Activated naive CD4-positive, alpha-beta T cell treated with Interleukin-2 at 50 U/mL for 16 hours (primary cell): ENCODE measurements at places on chromosomes 4 and X.

DNA sequence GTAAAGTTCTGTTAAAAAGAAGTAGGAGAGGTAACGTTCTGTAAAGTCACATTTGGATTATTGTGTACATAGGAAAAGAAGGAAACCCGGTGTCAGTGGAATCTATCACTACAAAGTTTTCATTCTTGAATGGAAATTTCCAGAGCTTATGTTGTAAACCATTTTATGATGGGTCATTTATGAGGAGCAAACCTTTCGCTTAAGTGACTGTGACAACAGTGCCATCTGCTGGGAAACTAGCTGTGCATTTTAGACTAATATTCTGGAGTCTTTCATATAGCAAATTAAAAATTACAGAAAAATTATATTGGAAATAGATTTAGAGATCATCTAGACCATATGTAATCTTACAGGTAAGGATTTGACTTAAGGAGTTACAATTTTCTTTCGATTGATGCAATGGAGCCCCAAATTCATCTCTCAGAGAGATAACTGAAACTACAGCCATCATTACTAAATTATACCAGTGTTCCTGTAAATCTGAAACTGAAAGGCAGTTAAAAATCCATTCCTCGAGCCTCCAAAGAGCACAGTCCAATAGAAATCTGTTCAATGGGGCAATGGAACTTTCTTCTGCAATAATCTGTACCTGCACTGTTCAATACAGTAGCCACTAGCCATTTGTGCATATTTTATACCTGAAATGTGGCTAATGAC lies 26.9 kb downstream of the ASB9 start:
- DNase-seq: peak; percentile 27

- DNase-seq: no peak
These were observed 15.0 kb upstream of the CT47A1 start for GRCh38 chrX:121000589-121000988.

DNA sequence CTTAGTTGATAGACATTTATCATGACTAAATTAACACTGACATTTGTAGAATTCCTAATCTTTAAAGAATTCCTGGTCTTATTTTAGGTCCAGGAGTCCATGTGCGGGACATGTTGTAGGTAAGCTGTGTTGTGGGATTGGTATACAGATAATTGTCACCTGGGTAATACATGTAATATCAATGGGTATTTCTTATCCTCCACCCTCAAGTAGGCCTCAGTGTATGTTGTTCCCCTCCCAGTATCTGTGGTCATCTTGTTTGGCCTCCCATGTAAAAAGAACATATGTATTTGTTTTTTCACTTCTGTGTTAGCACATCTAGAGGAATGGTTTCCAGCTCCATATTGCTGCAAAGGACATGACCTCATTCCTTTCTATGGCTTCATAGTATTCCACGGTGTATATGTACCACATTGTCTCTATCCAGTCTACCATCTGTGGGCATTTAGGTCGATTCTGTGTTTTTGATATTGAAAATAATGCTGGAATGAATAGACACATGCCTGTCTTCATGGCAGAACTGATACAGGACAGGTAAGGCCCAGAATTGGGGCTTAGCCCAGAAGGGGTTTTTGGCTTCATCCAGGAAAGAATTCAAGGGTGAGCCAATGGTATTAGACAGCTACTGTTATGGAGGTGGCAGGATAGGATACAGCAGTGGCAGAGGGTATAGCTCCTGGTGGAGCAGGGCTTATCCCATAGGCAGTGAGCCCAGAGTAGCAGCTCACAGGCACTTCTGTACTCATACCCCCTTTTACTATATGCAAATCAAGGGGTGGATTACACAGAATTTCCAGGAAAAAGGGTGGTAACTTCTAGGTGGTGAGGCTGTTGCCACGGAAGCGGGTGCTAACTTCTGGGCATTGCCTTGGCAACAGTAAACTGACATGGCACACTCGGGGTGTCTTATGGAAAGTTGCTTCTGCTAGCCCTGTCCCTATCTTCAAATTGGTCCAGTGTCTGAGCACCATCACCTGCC lies 66.1 kb upstream of the WDR1 start:
- DNase-seq: no peak

- no peak for DNase-seq
These were observed 28.7 kb downstream of the RAB28 start for GRCh38 chr4:13455411-13455810.

GRCh38 chr4:80026100-80026499 lies 46.9 kb downstream of the ANTXR2 start:
- no peak for DNase-seq

DNA sequence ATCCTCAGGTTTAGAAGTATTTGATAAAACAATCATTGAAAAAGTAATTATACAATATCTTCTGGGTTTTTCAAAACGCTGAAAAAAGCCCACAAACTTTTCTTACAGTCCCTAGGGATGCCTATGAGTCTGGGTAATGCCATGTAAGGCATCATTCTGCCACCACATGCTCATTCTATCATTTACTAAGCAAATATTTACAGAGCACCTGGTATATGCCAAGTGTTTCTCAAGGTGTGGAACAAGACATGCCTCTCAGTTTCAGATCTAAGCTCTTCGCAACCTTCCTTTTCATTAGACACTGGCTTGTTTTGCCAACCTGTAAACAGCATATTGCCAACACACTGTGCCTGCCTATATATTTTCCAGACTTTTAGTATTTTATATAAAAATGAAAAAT lies 17.7 kb downstream of the MID1 start:
- DNase-seq: no peak
